Bronchial epithelial cell (primary cell): ENCODE measurements at places on chromosomes 2 and 18. TPM values are rescaled to one million over a fixed set of nuclear protein-coding genes. Genes with fewer than 3 reads are reported as not detected.
A peak's percentile ranks its signal among the peaks of the same experiment; 100 is the strongest.

- no peak for DNase-seq
Measured at GRCh38 chr2:49004036-49004626, 150.2 kb downstream of the FSHR start.

DNA sequence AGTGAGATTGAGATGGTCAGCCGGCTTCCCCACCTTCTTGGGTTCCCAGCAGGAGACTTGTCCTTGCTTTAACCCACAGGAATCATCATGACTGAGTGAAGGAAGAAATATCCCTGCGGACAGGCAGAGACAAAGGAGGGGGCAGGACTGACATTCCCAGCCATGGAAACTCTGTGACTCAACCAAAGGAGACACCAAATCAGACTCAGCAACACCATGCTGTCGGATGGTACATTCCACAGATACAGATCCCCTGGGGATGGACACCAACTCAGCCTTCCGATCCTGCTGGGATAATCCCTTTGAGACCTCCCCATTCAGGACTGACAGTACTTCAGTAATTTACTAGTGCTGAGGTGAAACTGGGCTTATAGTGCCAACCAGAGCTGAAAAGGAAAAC is 518.3 kb downstream of the XIRP2 start:
- peak; percentile 6 for DNase-seq

DNA sequence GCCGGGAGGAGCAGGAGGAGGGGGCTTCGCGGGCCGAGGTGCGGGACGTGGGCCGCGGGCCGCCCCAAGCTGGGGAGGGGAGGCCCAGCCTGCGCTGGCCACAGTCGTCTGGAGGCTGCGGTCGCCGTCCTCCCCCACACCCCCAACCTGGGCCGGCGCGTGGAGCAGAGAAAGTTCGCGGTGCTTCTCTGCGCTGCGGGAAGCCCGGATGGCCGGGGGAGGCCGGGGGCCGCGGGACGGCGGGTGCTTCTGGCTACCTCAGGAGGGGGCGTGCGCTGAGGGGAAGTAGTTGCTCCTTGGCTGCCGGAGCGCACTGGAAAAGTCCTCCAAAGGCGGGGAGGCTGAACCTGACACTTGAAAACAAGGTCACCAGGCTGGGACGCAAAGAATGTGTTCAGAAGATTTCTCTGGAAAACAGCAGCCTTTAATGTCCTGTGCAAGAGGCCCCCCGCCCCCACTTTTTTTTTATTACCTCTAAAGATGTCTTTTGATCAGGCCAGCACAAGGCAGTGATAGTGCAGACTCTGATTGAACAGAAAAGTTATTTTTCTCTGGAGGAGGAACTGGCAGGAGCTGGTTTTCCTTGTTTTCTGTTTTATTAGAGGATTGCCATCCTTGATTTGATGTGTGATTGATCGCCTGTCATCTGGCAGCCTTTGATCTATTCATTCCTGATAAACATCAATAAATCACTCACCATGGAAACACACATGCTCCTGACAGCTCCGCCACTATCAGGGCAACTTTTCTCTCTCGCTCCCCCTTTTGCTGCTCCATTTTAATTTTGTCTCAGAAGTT is 1.6 kb downstream of the TSHZ1 start:
- no peak for DNase-seq

- no peak for DNase-seq
Measured at GRCh38 chr2:63796796-63797195, 44.9 kb upstream of the UGP2 start.

GRCh38 chr18:2219706-2220105 is 351.6 kb downstream of the METTL4 start:
- peak; percentile 36 for DNase-seq

MDH1B gene
- total RNA-seq = 0.26 TPM in 1 of 2 replicates, not detected in the other

DNA sequence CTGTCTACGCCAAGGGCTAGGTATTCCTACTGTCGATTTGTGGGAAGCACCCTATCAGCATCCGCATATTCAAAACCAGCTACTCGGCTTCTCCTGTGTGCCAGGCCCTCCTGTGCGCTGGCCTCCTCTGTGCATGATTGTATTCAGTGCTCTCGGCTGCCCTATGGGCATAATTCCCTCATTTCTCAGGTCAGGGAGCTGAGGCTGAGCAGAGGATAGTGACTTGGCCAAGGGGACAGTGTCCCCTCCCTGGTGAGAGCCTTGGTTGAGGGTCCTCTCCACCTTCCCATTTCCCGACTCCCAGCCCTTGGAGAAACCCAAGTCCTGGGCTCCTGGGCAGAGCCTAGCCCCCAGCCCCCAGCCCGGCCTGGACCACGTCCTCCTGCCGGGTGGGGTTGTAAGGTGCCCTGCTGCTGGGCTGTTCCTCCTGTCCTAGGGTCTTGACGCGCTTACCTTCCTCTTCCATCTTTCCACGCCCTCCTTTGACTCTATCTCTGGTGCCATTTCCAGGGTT is 6.3 kb upstream of the HS6ST1 start:
- DNase-seq = no peak

DNA sequence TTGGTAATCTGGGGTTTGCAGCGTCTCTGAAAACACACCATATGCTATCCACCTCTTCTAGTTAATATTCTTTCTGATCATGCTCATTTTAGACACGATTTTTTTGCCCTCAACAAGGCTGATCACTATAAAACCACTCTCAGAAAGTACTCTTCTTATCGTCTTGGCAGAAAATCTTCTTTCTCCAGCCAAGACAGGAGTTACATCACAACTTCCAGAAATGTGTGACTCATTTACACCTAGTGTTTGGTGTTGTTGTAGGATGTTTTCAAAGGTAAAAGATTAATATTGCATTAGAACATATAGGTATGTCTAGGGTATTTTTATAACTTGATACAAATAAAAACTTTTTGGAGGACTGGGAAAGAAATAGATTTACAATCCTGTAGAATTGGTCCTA is 138.5 kb upstream of the NETO1 start:
- peak; percentile 68 for DNase-seq

GRCh38 chr2:200765995-200766660 is 45.6 kb upstream of the BZW1 start:
- DNase-seq = peak; percentile 92

GRCh38 chr2:206971805-206972204 is 32.5 kb downstream of the CPO start:
- DNase-seq = peak; percentile 34

- no peak for DNase-seq
Measured at GRCh38 chr2:31110431-31110830, 27.8 kb downstream of the GALNT14 start.

DNA sequence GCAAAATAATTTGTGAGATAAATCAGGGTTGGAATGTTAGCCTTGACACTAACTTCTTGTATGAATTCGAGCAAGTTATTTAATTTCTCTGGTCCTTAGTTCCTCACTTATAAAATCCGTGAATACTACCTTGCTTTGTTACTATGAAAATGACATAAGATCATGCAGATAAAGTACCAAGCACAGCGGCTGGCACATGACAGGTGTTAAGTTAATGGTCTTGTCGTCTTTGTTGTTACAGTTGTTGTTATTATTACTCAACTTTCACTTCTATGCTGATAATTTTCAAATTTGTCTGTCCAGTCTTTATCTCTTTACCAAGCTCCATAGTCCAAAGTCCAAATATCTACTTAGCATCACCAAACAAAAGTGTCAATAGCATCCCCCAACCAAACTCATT is 482.1 kb downstream of the ARHGAP15 start:
- no peak for DNase-seq

IL1RL1 gene
- 65.8 and 162 TPM in 2 replicates for total RNA-seq

DNA sequence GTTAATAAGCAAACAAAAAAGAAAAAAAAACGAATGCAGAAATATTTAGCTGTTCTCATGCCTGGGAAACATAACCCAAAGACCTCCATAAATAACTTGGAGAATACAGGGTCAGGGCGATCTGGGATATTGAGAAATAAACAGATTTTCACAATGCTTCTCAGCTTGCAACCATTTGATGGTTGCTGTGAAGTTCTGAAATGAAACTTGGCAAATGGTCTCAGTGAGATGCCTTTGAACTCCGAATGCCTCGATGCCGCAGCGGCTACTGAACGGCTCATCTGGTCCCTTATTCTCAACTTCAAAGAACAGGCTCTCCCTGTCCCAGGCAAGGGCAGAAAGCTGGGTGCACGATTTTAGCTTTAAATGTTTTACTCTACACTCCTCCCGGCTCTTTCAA is 78.1 kb downstream of the ZNF516 start:
- DNase-seq = no peak

PRKAG3 gene
- total RNA-seq = not detected in 2 replicates

TMEM247 gene
- total RNA-seq = not detected in 2 replicates

SCN7A gene
- not detected in 2 replicates for total RNA-seq

GPR45 gene
- total RNA-seq = not detected in 2 replicates

DNA sequence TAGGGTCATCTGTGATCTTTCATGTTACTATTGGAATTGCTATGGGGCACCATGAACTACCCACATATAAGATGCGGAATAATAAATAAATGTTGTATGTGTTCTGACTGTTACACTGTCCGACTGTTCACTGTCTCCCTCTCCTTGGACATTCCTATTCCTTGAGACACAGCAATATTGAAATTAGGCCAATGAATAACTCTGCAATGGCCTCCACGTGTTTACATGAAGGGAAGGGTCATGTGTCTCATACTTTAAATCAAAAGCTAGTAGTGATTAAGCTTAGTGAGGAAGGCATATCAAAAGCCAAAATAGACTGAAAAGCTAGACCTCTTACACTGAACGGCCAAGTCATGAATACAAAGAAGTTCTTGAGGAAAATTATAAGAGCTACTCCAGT is 751.3 kb downstream of the SOCS6 start:
- no peak for DNase-seq

CNOT11 gene
- 10.8 and 15.5 TPM in 2 replicates for total RNA-seq

DNA sequence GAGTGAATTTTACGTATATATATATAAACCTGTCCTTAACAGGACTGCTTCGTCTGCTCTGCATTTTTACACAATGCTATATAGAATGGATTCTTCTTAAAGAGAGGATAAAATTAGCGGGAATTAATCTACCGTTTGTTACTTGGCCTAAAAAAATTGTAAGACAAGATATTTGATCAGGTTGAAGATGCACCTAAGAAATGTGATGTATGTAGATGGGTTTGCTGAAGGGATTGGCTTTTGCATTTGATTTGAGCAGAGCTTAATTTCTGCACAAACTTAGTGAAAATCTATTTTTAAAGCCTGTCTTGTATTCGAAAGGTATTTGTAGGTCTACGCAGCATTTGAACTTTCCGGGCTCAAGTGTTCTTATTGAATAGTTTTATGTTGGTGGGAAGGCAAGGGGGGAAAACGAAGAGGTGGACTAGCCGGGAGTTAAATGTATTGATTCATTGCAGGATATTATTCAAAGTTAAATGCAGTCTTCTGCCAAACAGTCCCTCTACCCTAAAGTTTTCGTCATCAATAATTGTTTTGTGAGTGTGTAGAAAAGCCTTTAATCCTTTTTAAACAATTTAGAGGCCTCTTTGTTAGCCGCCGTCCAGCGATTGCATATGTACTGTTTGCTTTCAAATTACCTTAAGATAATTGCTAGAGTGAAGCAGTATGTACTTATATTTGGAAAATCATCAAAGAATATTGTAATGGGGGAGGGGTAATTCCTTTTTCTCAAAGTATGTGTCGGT is 1.2 kb downstream of the PPP1CB start:
- DNase-seq = peak; percentile 22

KIF1A gene
- not detected in 2 replicates for total RNA-seq

- no peak for DNase-seq
Measured at GRCh38 chr2:70703900-70704549, 64.0 kb downstream of the ADD2 start.

DNA sequence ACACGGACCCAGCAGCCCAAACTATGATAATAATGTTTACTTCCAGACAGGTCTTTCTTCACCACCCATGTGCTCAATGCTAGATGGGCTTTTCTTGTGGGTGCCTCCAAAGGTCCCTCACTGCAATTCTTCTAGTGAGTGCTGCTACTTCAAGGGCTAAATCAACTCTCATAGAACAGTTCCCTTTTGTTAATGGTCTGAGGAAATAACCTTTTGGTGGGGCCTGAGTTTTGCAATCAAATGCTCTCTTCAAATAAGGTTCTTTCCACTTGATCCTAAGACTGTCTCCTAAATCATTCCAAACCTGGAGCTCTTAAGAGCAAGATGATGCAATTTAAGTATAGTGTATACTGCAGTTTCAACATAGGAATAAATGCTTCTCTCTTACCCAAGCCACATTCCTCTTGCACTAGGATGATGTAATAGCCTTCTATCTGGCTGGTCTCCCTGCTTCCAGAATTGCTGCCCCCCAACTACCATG is 6.0 kb downstream of the NEMP2 start:
- DNase-seq = peak; percentile 44

DNA sequence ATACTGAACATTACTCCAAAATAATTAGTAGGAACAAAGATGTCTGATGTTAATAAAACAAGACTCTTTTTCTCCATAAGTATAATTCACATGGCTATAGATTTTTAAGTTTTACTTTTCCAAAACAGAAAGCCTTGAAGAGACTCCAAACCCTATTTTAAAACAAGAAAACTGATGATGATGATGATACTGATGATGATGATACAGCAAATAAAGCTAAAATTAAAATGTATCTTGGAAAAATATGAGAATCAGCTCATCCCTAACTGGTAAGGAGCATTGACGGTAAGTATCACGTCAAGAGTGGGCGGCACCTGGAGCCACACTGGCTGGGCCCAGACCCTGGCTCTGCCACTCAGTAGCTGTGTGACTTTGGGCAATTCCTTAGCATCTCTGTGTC is 39.6 kb downstream of the ID2 start:
- no peak for DNase-seq

GRCh38 chr2:96694279-96694678 is 45.6 kb downstream of the LMAN2L start:
- no peak for DNase-seq

DNA sequence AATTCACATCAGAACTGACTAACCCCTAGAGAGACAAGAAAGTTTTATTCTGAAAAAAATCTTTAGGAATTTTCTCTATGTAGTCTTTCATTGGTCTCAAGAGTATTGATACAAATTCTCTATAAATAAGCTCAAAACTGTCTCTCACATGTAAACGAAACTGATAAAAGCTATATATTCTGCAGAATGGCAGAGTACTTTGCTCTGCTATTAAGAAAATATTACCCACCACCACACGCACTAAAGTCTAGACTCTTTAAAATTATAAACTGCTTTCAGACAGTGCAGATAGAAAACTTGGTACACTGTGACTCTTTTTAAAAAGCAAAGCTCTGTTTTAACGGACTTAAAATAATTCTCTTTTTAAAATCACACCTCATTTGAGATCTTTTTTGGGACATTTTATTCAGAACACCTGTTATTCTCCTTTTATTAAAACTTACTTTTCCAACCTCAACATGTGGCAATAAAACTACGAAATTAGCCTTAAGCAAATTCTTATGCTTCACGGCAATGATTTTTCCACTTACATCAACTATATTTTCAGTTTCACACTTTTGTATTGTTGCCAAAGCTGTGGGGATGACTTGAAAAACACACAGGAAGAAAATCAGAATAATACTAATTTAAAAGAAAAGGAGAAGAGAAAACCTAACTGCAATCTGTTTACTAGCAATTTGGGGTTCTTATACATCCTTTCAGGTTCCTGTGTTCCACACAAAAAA is 58.0 kb downstream of the CCDC88A start:
- DNase-seq = no peak

- DNase-seq = peak; percentile 77
Measured at GRCh38 chr2:205212357-205212756, 469.9 kb upstream of the NRP2 start.

RMDN2 gene
- 1.2 and 1.3 TPM in 2 replicates for total RNA-seq

GRCh38 chr2:8549273-8549922 is 132.5 kb upstream of the ID2 start:
- DNase-seq = no peak
